ENCODE measurements at places on chromosomes 11 and 22. TPM values are rescaled to one million over a fixed set of nuclear protein-coding genes. Genes with fewer than 3 reads are reported as not detected.
A peak's percentile ranks its signal among the peaks of the same experiment; 100 is the strongest.

- DNase-seq, result no peak
Measured at GRCh38 chr11:71372693-71373657, 75.2 kb downstream of the DHCR7 start.

TSPAN32 gene
- total RNA-seq, result not detected

- DNase-seq, result peak; percentile 44
Measured at GRCh38 chr11:122138744-122139594, 23.0 kb upstream of the BLID start.

DNA sequence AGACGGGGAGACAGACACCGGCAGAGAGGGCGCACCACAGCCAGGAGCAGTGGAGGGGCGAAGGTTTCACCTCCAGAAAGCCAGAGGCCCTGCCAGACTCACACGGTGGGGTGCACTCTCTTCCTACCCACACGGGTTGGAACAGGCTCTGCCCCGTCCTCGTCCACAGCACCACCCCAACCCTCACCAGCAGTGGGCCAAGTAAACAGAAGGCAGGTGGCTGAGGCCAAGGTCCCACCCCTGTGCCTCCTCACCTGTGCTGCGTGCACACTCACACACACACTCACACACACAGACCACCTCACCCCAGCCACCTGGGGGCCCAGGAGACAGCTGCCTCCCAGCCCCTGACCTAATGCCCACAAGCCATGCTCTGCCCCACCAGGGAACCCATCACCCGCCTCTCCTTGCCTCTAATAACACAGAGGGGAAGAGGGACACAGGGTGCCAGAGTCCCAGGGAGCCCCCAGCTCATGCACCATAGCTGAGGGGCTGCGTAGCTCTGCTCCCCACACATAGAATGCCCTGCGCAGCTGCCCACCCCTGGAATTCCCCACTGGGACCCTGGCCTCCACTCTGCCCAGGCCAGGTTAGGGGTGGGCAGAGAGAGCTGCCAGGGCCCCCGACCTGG lies 3.1 kb downstream of the CYB5R3 start:
- DNase-seq, result no peak

MMP10 gene
- 15.0 TPM for total RNA-seq

IGLL1 gene
- total RNA-seq, result not detected

Data from endothelial cell of umbilical vein (primary cell).